NAMALWA (cell line): ENCODE measurements at places on chromosomes 2 and 18.

DNA sequence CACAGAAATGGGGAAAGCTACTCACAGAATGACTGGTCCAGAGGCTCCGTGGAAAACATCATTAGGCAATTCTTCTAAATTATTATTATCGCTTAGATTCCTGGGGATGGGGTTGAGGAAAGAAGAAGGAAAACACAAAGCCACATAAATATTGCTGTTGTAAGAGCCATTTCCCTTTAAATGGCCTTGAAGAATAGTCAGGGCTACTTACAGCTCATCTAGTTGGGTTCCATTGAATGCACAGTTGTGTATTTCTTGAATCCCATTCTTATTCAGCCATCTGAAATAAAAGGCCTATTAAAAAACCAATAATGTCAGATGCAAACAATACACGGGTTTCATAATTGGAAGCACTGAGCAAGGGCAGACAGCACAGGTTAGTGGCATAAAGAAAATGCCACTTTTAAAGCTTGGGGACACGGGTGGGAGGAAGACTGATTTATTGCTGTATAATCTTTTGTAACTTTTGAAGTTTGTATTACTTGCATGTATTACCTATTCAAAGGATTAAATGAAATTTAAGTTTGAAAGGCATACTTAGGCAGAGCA is 171.4 kb downstream of the FSHR start:
- no peak for DNase-seq

GRCh38 chr2:60334610-60335009 is 218.8 kb downstream of the BCL11A start:
- no peak for DNase-seq

- DNase-seq: peak; percentile 59
Observed at GRCh38 chr18:50313031-50313607, 25.6 kb upstream of the CXXC1 start.

GRCh38 chr2:27756544-27757498 is 14.7 kb upstream of the MRPL33 start:
- no peak for DNase-seq

DNA sequence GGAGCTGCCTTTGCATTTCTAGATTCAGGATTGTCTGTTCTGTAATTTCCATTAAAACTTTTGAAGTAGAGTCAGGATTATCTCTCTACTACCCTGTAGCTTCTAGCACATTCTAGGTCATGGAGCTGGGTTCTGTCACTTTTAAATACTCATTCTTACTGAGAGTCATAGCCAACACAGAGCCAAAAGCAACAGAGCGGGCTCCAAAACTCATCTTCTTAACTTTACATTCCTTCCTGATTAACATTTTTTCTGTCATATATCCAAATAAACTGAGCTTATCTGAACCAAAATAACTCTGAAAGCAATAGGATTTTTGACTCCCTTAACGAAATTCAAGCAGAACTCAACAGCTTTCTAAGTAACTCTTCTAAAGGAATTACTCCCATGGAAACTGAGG is 12.9 kb downstream of the PREPL start:
- DNase-seq: no peak

DNA sequence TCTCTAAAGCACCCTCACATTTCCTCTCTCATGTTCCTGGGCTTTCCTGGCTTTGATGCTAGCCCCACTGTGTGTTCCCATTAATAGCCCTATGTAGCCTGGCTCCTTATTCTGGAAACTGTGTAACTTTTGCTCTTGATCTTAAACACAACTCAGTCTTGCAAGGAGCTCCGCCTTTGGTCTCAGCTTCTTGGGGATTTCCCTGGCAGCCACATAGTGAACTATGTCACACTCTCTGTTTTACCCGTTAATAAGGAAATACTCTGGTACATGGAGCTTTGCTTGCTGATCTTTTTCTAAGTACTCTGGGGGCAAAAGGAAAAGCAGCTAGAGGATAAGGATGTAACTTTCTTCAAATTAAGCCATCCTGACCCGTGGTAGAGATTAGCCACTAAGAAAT is 259.3 kb downstream of the NEDD4L start:
- DNase-seq: no peak

- DNase-seq: no peak
Observed at GRCh38 chr2:128456281-128456680, 137.6 kb upstream of the HS6ST1 start.

GRCh38 chr2:110876167-110876999 is 144.0 kb downstream of the ACOXL start:
- DNase-seq: no peak

DNA sequence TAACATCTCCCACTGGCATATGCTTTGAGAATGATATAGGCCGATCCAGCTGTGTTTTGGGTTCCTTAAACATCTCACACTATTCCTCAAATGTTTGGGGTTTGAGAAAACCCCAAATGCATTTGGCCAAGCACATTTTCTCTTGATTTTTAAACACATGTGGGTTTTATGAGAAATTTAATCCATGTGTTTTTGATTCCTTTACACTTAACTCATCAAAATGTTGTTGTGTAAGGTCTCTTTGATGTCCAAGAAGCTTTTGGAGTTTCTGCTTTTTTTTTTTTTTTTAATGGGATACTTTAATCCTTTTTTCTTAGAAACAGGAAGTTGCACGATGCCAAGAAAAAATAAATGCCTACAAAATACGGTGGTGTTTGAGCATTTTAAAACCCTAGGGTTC is 339.8 kb upstream of the TCF4 start:
- DNase-seq: no peak

GRCh38 chr2:104164721-104165252 is 689.1 kb upstream of the POU3F3 start:
- no peak for DNase-seq

- DNase-seq: no peak
Observed at GRCh38 chr2:201128933-201129505, 13.1 kb downstream of the CFLAR start.
